Muscle of leg (tissue), 16 donors: ENCODE measurements at places on chromosomes 3 and 15.

DNA sequence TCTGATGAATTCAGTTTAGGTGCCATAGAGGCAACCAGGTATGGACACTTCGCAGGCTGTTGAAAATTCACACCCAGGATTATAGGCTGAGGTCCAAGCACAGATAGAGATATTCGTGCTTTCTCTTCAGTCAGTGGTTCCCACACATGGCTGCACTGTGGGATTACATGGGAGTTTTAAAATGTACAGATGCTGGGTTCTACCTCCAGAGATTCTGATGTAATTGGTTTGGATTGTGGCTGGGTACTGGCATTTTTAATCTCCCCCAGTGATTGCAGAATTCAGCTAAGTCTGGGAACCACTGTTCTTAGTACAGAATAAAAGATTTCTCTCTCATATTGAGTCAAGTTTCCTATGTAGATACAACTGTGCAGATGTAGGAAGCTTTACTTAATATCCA lies 91.6 kb downstream of the FOXB1 start:
- DNase-seq = no peak

GRCh38 chr15:69786136-69786701 lies 311.5 kb downstream of the TLE3 start:
- DNase-seq = no peak

DNA sequence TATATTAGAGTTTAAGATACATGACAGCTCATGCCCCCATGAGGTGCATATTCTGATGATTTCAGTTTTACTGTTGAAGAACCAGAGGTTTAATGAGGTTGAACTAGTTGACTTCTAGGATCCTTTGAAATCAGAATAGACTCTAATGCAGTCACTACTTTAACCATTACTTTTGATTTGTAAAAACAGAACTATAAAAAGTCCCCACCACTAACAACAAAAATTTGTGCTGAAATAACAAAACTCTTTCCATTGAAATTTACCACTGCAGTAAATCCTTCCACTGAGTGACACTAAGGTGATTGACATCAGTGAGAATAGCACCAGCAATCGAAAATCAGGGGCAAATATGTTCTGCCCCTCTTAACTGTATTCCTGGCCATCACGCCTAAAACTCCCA lies 214.1 kb downstream of the SHQ1 start:
- no peak for DNase-seq

- DNase-seq = peak; percentile 49
These were observed 72.5 kb downstream of the OPA1 start for GRCh38 chr3:193665370-193665989.

GRCh38 chr15:63322541-63322940 lies 45.1 kb downstream of the APH1B start:
- peak; percentile 39 for DNase-seq

- no peak for DNase-seq
These were observed 40.6 kb upstream of the POLR2M start for GRCh38 chr15:57665939-57666338.

- DNase-seq = peak; percentile 17
These were observed 62.2 kb downstream of the PYDC2 start for GRCh38 chr3:191523148-191523547.

DNA sequence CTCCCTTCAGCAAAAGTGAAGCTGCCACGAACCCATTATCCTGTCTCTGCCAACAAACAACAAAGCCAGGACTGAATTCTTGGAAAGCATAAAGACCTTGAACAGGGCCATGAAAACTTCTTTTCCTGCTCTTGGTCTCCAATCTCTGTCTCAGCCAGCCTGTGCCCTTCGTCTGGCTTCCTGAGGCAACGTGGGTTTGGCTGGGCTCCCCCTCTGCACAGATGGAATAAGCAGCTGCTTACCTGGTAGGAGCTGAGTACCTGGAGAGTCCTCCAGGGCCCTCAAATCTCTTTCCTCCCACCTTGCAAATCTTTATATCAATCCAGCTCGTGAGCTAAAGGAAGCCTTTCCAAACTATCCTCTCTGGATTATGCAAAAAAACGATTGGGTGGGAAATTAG lies 97.6 kb upstream of the PSMD6 start:
- peak; percentile 51 for DNase-seq

DNA sequence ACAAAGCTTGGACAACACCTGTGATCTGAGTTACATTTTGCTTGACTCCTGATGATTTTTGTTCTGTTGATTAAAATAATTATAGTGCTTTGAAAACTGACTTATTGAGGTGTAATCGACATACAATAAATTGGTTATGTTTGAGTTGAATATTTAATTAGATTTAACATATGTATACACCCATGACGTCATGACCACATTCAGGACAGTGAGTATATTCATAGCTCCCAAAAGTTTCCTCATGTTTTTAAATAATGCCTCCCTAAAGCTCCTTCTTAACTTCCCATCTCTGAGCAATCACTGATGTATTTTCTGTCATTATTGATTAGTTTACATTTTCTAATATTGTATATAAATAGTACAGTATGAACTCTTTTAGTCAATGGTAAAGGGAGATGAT lies 801.2 kb downstream of the PDCD6IP start:
- no peak for DNase-seq

- DNase-seq = no peak
These were observed 11.6 kb downstream of the CCNL1 start for GRCh38 chr3:157148196-157148889.

- DNase-seq = no peak
These were observed 116.8 kb downstream of the EPHB1 start for GRCh38 chr3:134911586-134912548.

GRCh38 chr3:160883373-160883772 lies 127.3 kb downstream of the PPM1L start:
- DNase-seq = no peak

- peak; percentile 29 for DNase-seq
These were observed 449 bp downstream of the ROBO1 start for GRCh38 chr3:79767194-79767904.

GRCh38 chr3:179716811-179717210 lies 64.0 kb downstream of the USP13 start:
- DNase-seq = no peak

- DNase-seq = no peak
These were observed 920.6 kb downstream of the ROBO1 start for GRCh38 chr3:78847203-78847602.

GRCh38 chr3:100114413-100115030 lies at the start of gene FILIP1L:
Gene FILIP1L (minus strand): TSS chr3:100114501.
- peak; percentile 61 for DNase-seq

DNA sequence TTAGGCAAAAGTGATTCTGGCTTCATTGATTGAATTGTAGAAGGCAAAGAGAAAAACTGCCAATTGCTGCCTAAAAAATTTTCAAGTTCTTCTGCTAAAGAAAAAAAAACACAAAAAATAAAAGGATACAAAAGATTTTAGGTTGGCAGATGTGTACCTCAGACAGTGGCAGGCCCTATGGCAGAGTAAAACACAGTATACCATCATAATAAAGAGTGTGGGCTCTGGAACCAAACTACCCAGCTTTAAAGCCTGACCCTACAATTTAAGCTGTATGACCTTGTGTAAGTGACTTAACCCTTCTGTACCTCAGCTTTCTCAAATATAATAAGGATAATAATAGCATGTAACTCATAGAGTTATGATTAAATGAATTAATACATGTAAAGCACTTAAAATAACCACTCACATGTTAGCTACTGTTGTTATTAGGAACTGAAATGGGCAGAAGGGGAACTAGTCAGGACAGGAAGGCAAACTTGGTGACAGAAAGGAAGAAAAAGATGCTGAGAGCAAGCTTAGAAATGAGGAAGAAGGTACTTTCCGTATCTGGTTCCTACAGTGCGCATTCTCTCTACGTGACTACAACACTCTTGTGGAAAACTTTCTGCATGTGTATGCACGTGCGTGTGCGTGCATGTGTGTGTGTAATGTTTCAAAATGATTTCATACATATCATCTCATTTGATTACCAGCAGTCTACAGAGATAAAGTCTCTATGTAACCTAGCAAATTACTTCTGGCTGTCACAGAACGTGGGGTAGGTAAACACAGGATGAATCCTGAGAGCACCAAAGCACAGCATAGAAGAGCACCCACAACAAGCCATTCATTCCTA lies 13.6 kb upstream of the GATM start:
- peak; percentile 80 for DNase-seq

DNA sequence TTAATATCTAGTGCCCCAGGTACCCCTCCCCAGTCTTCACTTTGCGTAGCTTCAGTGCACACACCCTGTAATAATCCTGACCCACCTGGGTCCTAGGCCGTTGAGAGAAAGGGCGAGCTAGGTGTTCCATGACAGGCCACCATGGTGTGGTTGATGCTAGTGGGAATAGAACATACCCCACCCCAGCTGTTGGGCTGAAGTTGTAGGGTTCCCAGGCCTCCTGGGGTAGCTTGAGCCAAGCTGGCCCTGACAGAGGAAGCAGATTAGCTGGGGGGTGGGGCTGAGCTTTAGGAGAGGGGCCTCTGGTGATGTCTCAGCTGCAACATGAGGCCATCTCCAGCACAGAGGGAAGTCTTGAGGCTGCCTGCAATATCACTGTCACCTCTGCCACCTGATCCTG lies 40.5 kb downstream of the RAB11A start:
- no peak for DNase-seq

DNA sequence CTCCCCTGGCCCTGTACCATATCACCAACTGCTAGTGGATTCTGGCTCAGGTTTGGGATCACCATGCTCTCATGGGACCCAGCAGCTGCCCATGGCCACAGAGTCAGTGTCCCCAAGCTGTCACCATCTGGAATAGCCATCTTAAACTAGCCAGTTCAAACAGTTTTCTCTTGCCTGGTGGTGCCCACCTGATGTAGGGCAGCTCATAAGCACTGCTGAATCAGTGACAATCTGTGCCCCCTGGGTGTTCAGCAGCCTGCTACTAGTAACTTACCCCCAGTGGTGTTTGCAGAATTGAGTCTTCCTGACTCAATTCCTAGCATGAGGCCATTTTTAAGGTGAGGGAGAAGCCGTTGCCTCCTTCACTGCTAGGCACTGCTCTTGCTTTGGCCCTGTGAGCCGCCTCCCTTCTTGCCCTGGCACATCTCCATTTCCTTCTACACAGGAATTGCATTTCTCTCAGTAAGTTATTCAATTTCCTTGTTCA lies 7.9 kb downstream of the RPSA start:
- no peak for DNase-seq
